ENCODE measurements at places on chromosomes 12 and 14. TPM values are rescaled to one million over a fixed set of nuclear protein-coding genes. Genes with fewer than 3 reads are reported as not detected.

SUSD6 gene
- 45.5 TPM for total RNA-seq

GRCh38 chr14:105136401-105137322 is 31.9 kb downstream of the JAG2 start:
- DNase-seq = no peak
- H3K27me3 ChIP-seq = no peaks in the 10 kb centered on the region
- H3K4me1 ChIP-seq = peaks cover 19% of the 10 kb centered on the region

PLCZ1 gene
- not detected for total RNA-seq

- peaks cover 32% of the 10 kb centered on the region for H3K36me3 ChIP-seq
- H3K4me1 ChIP-seq = no peaks in the 10 kb centered on the region
- no peak overlapping the region for H3K27ac ChIP-seq
- no peaks in the 10 kb centered on the region for H3K27me3 ChIP-seq
These were observed 56.7 kb upstream of the NR2C1 start for GRCh38 chr12:95130096-95130495.

GRCh38 chr12:66620026-66620425 is 58.9 kb downstream of the GRIP1 start:
- DNase-seq = no peak
- H3K4me1 ChIP-seq = peaks cover 15% of the 10 kb centered on the region
- H3K36me3 ChIP-seq = no peaks in the 10 kb centered on the region
- H3K4me3 ChIP-seq = no peak overlapping the region
- H3K27ac ChIP-seq = no peak overlapping the region

RERG gene
- 6.0 TPM for total RNA-seq

GRCh38 chr12:55933169-55933798 is 2.3 kb downstream of the DGKA start:
- no peak overlapping the region for H3K27ac ChIP-seq
- peak; percentile 50 for DNase-seq
- H3K36me3 ChIP-seq = peaks cover 20% of the 10 kb centered on the region
- H3K4me3 ChIP-seq = peak overlapping the region; percentile 70

GRCh38 chr12:57090490-57090889 is 1.6 kb downstream of the NAB2 start:
- H3K4me3 ChIP-seq = peak overlapping the region; percentile 91
- H3K4me1 ChIP-seq = peaks cover 62% of the 10 kb centered on the region
- peaks cover 94% of the 10 kb centered on the region for H3K36me3 ChIP-seq
- H3K27ac ChIP-seq = peak overlapping the region; percentile 23
- H3K27me3 ChIP-seq = no peaks in the 10 kb centered on the region

- DNase-seq = no peak
- H3K27me3 ChIP-seq = peaks cover 13% of the 10 kb centered on the region
- H3K4me3 ChIP-seq = no peak overlapping the region
- H3K4me1 ChIP-seq = peaks cover 37% of the 10 kb centered on the region
- H3K36me3 ChIP-seq = no peaks in the 10 kb centered on the region
- H3K27ac ChIP-seq = no peak overlapping the region
These were observed 25.9 kb upstream of the DHRS2 start for GRCh38 chr14:23610090-23610814.

GRCh38 chr12:9957834-9958233 is 13.4 kb upstream of the CLEC12A start:
- no peaks in the 10 kb centered on the region for H3K4me1 ChIP-seq
- no peak for DNase-seq
- no peaks in the 10 kb centered on the region for H3K36me3 ChIP-seq
- H3K27me3 ChIP-seq = no peaks in the 10 kb centered on the region
- H3K4me3 ChIP-seq = no peak overlapping the region

SALL2 gene
- total RNA-seq = 3.5 TPM

- H3K36me3 ChIP-seq = no peaks in the 10 kb centered on the region
- H3K4me3 ChIP-seq = no peak overlapping the region
- H3K4me1 ChIP-seq = no peaks in the 10 kb centered on the region
- DNase-seq = no peak
- H3K27ac ChIP-seq = no peak overlapping the region
- H3K27me3 ChIP-seq = peaks cover 56% of the 10 kb centered on the region
These were observed 94.4 kb downstream of the DAD1 start for GRCh38 chr14:22494486-22495135.

- no peak for DNase-seq
- peak overlapping the region; percentile 57 for H3K27ac ChIP-seq
- H3K27me3 ChIP-seq = no peaks in the 10 kb centered on the region
- H3K4me3 ChIP-seq = no peak overlapping the region
- peaks cover 65% of the 10 kb centered on the region for H3K4me1 ChIP-seq
- H3K36me3 ChIP-seq = peaks cover 15% of the 10 kb centered on the region
These were observed 49.1 kb downstream of the BTG1 start for GRCh38 chr12:92096346-92097136.

DNA sequence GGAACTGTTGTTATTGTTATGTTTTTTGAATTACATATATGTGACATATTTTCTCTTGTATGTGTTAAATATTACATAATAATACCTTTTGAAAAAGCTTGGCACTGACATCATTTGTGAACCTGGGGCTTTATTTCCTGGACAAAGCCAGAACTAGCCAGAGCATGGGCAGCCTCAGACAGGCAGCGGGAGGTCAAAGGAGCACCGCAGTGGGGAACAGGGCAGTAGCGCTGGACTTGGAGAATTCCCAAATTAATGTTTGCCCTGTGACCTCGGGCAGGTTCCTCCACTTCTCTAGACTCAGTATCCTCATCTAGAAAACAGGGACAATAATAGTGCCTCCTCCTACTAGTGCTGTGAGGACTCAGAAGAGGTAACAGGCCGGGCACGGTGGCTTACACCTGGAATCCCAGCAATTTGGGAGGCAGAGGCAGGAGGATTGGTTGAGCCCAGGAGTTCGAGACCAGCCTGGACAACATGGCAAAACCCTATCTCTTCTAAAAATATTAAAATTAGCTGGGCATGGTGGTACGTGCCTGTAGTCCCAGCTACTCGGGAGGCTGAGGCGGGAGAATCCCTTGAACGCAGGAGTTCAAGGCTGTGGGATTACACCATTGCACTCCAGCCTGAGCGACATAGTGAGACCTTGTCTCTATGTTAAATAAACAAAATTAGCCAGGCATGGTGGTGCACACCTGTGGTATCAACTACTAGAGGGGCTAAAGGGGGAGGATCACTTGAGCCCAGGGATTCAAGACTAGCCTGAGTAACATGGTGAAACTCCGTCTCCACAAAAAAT is 27.3 kb upstream of the ITPK1 start:
- H3K4me1 ChIP-seq = peaks cover 8% of the 10 kb centered on the region
- DNase-seq = no peak
- H3K27me3 ChIP-seq = no peaks in the 10 kb centered on the region
- no peak overlapping the region for H3K27ac ChIP-seq
- no peaks in the 10 kb centered on the region for H3K36me3 ChIP-seq
- H3K4me3 ChIP-seq = no peak overlapping the region

PLEKHD1 gene
- 0.73 TPM for total RNA-seq

GRCh38 chr12:63208956-63209355 is 58.0 kb upstream of the AVPR1A start:
- no peak overlapping the region for H3K4me3 ChIP-seq
- DNase-seq = no peak
- no peak overlapping the region for H3K27ac ChIP-seq
- H3K27me3 ChIP-seq = no peaks in the 10 kb centered on the region
- H3K4me1 ChIP-seq = no peaks in the 10 kb centered on the region
